ENCODE measurements at places on chromosomes 12 and 14. TPM values are rescaled to one million over a fixed set of nuclear protein-coding genes. Genes with fewer than 3 reads are reported as not detected.

DUSP6 gene
- total RNA-seq = 528 TPM

GRIP1 gene
- total RNA-seq = under 0.01 TPM

KRT74 gene
- total RNA-seq = not detected

SPTB gene
- total RNA-seq = under 0.01 TPM

EIF2S3B gene
- 1.0 TPM for total RNA-seq

SMIM41 gene
- total RNA-seq = under 0.01 TPM

ACSM4 gene
- total RNA-seq = not detected

CACNA1C gene
- 0.38 TPM for total RNA-seq

GPATCH2L gene
- 31.7 TPM for total RNA-seq

PITPNM2 gene
- 4.0 TPM for total RNA-seq

MDM2 gene
- 223 TPM for total RNA-seq

FAM186B gene
- 0.13 TPM for total RNA-seq

C2CD5 gene
- total RNA-seq = 11.7 TPM

ZC3H10 gene
- 2.7 TPM for total RNA-seq

CAPS2 gene
- total RNA-seq = 0.26 TPM

RBP5 gene
- 0.26 TPM for total RNA-seq

All from dermis microvascular lymphatic vessel endothelial cell (primary cell).